ENCODE measurements at places on chromosomes 4 and X.
A peak's percentile ranks its signal among the peaks of the same experiment; 100 is the strongest.

DNA sequence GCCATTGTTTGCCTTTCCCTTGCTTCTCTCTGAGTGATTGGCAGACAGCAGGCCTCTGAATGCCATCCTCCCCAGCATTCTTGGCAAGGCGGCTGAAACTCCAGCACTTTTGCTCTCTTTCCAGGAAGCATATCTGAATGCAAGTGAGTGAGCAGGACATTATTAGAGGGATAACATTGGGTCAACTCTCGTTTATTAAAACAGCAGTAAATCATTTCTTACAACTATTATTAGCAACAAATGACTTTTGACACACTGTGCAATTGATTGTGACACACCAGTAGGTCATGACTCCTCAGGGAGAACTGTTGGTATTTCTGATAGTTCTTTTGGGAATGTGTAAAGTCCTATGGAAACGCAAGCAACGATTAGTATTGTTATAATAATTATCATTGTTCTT lies 103.8 kb downstream of the EFNB1 start:
- no peak for DNase-seq

DNA sequence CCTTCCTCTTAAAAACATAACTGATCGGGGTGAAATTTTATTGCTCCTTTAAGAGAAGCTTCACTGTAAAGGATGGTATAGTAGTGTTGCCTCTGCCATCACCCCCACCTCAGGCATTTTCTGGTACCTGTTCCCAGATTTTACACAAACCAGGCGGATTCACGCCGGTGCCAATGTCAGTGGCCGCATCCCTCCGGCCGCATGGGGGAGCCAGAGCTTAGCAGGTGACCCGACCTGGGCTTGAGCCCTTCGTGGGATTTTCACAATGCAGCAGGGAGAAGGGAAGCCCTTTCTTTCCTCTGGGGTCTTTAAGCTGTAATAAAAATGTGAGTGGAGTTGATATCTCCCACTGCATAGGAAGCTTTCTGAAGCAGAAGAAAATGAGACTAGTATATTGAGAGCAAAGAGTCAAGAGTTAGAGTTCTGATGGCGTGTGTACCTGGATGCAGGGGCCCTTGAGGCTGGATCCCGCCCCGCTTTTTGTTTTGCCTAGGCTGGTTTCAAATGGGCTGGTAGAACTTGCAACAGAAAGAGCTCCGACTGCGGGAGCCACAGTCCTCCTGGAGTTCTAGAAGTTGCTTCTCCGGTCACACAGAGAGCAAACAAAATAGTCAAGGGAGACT lies 59.4 kb downstream of the POLR2B start:
- no peak for DNase-seq

GRCh38 chrX:3451571-3451970 lies 105.1 kb upstream of the MXRA5 start:
- no peak for DNase-seq

DNA sequence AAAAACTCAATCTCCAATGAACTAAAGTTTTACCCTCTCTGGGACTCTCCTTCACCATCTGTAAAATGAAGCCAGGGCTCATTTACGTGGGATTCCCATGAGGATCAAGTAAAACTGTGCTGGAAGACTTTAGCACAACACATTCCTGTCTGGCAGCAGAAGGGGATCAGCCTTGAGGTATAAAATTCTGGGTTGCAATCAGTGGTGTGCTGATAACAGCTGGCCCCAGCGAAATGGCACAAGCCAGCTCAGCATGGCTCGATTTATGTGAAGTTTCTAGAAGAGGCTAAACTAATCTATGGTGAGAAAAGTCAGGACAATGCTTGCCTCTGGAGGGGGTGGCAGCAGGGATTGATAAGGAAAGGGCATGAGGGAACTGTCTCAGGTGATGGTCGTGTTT lies 28.4 kb downstream of the ZNF630 start:
- DNase-seq, result no peak

DNA sequence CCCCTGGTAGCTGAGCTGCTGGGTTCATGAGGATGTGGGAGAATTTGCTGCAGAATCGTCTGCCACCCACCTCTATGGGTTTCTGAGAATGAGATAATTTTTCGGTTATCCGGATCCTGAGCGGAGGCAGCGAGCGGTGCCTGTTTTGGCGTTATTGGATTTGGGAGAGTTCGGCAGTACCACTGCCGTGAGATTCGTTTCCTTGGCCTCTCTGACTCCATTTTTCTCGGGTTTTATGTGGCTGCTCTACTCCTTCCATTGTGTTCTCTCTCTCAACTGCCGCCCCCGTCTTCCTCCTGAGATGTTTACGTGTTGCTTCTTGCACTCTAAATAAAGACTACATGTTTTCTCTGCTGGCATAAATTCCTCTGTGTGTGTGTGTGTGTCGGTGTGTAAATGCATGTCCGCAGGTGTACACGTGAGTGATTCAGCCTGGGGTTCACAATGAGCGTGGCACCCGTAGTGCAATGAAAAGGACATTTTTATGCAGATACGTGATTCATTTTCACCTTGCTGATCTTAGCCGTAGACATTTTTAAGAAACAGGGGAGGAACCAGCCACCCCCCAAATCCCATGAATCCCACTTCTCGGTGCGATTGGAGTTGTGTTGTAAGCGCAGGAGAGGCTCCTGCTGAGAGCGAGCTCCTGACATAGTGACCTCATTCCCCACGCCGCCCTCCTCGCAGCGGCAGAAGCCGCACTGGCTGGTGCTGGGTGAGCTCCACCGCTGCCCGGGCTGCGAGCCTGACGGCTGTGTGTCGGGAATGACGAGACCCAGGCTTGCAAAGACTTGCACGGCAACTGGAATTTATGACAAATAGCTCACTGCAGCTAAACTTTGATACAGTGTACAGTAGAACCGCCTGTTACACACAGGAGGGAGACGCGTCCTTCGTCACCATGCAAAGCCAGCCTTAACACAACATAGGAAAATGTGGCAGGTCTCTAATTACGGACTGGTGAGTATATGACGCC lies 82.2 kb downstream of the STOX2 start:
- DNase-seq, result no peak

GRCh38 chrX:140180585-140180984 lies 215.3 kb upstream of the CXorf66 start:
- DNase-seq, result no peak

DNA sequence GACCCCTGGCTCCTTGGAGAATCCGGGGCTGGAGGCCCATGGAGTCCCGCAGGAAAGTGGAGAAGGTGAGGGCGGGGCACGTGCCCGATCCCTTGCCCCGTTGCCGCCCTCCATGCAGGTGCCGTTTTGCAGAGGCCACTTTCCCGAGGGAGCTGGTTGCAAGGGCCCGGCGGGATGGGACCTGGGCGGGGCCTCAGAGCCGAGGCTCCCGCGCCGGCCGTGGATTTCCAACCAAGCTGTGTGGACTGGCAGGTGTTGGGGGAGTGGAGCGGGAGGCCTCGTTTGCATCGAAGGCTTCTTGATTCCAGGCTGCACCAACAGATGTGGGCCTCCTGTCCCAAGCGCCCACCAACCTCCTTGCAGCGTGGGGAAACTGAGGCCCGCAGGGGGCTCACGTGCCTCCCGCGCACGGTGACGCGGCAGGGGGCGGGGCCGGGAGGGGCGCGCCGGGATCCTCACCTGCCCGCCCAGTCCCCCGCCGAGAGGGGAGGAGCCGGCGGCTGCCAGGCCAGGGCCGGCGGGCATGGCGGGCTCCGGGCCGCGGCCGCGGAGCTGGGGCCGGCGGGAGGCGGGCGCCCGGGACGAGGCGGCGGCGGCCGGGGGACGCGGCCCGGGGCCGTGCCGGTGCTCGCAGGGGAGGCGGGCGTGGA lies 24.9 kb downstream of the SH3BP2 start:
- DNase-seq, result no peak

GRCh38 chr4:89556601-89557305 lies 249.2 kb upstream of the GPRIN3 start:
- DNase-seq, result no peak

- no peak for DNase-seq
These were observed 208.1 kb downstream of the PDGFC start for GRCh38 chr4:156763511-156763910.

DNA sequence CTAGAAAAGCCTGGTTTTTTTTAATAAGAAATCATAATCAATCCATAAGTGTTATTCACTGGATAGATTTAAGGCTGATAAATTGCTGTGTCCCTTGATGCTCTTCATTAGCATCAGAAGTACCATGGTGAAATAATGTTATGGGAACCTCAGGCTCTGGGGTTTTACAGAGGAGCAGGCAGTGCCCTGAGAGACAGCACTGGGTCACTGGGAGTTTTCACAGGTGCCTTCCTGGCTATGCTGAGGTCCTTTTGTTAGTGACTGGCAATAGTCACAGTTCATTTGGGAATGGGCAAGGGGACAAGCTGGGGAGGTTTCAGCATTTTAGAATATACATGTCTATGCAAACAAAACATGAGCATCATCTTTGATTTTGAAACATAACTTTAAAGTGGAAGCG lies 38.6 kb downstream of the ANK2 start:
- DNase-seq, result no peak

- peak; percentile 41 for DNase-seq
These were observed 123.7 kb downstream of the AFF1 start for GRCh38 chr4:87058356-87059073.

DNA sequence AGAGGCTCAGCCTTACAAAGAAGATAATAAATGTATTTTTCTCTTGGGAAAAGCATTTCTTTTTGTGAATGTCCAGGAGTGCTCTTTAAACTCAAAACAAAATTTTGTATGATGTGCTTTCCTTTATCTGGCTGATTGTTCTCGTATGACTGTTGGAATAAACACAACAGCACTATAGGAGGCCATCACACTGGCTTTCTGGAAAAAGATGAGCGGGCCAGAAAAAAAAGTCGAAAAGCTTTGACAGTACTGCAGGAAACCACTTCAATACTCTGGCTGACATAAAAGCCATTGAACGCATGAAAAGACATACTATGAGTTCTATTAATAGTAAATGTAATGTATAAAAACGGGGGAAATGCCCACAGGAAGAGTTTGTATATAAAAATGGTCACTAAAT lies 64.7 kb upstream of the CTSO start:
- no peak for DNase-seq

- DNase-seq, result no peak
These were observed 117.0 kb upstream of the SLC4A4 start for GRCh38 chr4:71221510-71222466.

DNA sequence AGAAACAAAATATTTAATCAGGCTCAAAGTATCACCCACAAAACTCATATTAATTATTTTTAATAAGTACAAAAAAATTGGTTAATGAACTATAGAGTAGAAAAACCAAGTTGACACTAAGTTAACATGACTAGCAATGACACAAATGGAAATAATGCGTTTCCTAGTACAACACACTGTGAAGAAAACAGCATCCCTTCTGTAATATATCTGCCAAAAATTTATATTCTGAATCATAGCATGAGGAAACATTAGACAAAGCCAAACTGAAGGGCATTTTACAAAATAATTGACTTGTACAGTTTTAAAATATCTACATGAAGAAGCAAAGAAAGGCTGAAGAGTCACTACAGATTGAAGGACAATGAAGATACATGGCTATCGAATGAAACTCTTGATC lies 477.6 kb upstream of the INTU start:
- no peak for DNase-seq
